Placental pericyte (primary cell): ENCODE measurements at places on chromosomes 5 and 9. TPM values are rescaled to one million over a fixed set of nuclear protein-coding genes. Genes with fewer than 3 reads are reported as not detected.

The PCDHGA3 gene
- total RNA-seq, result 4.0 and 5.5 TPM in 2 replicates

The SLCO4C1 gene
- under 0.01 TPM in 1 of 2 replicates, not detected in the other for total RNA-seq

The ELAVL2 gene
- total RNA-seq, result not detected in 2 replicates

The FOXI1 gene
- not detected in 2 replicates for total RNA-seq

The EQTN gene
- total RNA-seq, result not detected in 2 replicates

The SMIM33 gene
- total RNA-seq, result under 0.01 TPM in 1 of 2 replicates, not detected in the other

The C9orf50 gene
- total RNA-seq, result not detected in 2 replicates

The PCSK1 gene
- under 0.01 TPM in 1 of 2 replicates, not detected in the other for total RNA-seq

The PCA3 gene
- not detected in 2 replicates for total RNA-seq

The PAXX gene
- total RNA-seq, result 12.0 and 13.9 TPM in 2 replicates

The HAPLN1 gene
- total RNA-seq, result 1.1 TPM in 1 of 2 replicates, not detected in the other
